ENCODE measurements at places on chromosomes 16 and 17.

DNA sequence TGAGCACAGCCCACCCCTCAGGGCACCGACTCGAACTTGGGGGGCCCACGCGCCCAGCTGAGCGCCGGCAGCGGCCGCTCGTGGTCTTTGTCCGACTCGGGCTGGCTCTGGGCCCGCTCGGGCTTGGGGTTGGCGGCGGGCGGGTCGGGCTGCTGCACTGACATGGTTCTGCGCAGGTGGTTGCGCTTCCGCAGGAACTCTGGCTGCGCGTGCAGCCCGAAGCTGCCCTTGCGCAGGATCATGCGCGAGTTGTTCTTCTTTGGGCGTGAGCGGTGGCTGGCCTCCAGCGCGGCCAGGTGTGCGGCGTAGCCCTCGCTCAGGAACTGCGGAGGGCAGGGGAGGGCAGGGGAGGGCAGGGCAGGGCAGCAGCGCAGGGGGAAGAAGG, 11.1 kb downstream of the PIMREG start:
- DNase-seq: peak; percentile 61

- DNase-seq: peak; percentile 46
These were observed 140.5 kb downstream of the SEC14L1 start for GRCh38 chr17:77281122-77281903.

GRCh38 chr16:5205361-5206040, 107.9 kb upstream of the EEF2KMT start:
- peak; percentile 12 for DNase-seq

GRCh38 chr16:48408688-48409087, 23.5 kb upstream of the SIAH1 start:
- DNase-seq: peak; percentile 74

- peak; percentile 66 for DNase-seq
These were observed 6.8 kb upstream of the MPRIP start for GRCh38 chr17:17035490-17035889.

- DNase-seq: peak; percentile 80
These were observed 2.1 kb downstream of the CFAP20 start for GRCh38 chr16:58127033-58127556.

DNA sequence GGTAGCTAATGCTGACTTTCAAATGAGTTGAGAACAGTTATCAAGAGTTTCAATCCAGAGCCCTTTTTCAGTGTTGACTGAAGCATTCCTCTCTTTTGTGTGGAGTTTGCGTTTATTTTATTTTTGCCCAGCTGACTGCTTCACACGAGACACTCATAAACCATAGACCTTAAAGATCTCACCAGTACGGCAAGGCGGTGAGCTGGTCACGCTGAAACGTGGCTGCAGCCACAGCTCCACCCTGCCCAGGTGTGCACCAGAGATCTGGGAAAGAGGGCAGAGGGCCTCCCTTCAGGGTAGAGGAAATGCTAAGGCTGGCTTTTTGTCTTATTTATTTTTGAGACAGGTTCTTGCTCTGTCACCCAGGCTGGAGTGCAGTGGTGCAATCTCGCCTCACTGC, 112.2 kb downstream of the AATF start:
- no peak for DNase-seq

DNA sequence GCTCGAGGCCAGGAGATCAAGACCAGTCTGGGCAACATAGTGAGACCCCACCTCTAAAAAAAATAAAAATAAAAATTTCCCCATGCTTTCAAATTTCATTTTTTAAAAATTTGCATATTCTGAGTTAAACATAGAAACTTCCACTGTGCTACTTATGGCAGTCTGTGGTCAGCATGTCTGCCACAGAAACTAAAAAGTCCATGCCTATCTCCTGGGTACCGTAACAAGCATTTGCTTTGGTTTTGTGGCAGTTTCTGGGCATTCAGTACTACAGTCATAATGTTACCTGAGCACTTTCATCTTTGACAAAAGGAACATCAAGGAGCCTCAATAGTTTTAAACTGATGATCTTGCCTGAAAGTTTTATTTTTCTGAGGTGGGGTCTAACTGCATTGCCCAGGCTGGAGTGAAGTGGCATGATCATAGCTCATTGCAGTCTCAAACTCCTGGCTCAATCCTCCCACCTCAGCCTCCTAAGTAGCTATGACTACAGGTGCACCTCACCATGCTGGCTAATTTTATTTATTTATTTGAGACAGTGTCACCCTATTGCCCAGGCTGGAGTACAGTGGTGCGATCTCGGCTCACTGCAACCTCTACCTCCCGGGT, 13.2 kb upstream of the ITGA2B start:
- no peak for DNase-seq

DNA sequence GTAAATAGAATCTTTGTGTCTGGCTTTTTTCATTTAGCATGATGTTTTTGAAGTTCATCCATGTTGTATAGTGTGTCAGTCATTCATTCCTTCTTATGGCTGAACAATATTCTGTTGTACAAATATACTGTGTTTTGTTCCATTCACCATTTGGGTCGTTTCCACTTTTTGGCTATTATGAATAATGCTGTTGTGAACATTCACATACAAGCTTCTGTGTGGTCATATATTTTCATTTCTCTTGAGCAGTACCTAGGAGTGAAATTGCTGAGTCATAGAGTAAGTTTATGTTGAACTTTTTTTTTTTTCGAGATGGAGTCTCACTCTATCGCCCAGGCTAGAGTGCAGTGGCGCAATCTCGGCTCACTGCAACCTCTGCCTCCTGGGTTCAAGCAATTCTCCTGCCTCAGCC, 32.3 kb upstream of the TAOK1 start:
- no peak for DNase-seq

GRCh38 chr16:30820952-30821421, 34.0 kb upstream of the ZNF629 start:
- DNase-seq: no peak

DNA sequence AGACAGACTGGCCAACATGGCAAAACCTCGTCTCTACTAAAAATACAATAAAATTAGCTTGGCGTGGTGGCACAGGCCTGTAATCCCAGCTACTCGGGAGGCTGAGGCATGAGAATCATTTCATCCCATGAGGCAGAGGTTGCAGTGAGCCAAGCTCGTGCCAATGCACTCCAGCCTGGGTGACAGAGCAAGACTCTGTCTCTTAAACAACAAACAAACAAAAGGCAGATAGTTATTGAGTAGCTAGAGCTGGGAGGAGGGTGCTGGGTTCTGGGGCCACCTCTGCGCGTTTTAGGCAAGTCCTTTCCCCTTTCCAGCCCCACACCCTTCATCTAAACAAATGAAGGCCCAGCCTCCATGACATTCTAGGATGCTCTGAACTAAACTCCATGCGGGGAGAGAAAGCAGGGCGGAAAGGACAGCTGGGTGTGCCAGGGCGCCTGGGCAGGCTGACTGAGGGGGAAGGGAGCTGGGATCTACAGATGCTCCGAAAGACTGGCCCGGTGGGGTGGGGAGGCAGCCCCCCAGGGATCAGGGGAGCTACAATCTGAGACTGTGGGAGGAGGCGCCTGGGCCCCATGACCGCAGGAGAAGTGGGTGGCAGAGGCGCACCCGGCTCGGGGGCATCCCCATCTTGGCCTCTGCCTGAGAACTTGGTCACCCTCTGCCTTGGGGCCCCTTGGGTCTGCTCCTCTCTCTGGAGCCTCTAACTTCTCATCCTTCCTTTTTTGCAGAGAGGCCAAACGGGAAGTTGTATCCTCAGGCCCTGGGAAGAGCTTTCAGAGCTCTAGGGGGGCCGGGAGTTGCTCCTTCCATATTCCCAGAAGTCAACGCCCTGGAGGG, 910 bp downstream of the ITGAL start:
- DNase-seq: peak; percentile 24

GRCh38 chr17:83008526-83008925, 70.9 kb upstream of the METRNL start:
- no peak for DNase-seq

GRCh38 chr16:49931266-49931665, 75.4 kb upstream of the ZNF423 start:
- no peak for DNase-seq

GRCh38 chr17:80842456-80843013, 149.1 kb upstream of the CHMP6 start:
- peak; percentile 62 for DNase-seq

- DNase-seq: no peak
These were observed 365.7 kb downstream of the SEC14L1 start for GRCh38 chr17:77506371-77506991.

DNA sequence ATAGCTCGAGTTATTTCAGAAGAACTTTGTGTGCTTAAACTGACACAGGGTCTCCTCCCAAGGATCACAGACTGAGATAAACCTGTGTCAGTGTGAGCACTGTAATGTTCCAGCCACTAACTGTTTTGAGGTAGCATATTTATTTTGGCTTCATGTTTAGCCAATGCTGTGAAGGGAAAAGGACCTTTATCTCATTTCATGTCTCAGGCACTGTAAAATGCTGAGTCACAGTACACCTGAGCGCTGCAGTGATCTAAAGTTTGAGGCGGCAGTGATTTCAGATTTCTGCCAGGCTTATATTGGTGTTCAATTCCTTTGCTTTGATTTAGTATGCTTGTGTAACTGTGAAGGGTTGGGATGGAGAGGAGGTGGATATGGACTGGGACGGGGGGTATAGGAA, 3.1 kb upstream of the DNAJA2 start:
- DNase-seq: no peak

GRCh38 chr17:40813804-40814203, 8.6 kb downstream of the KRT10 start:
- DNase-seq: no peak
